ENCODE measurements at places on chromosomes 2 and 18.

- no peak for DNase-seq
These were observed 370.5 kb downstream of the EIPR1 start for GRCh38 chr2:3007135-3007534.

DNA sequence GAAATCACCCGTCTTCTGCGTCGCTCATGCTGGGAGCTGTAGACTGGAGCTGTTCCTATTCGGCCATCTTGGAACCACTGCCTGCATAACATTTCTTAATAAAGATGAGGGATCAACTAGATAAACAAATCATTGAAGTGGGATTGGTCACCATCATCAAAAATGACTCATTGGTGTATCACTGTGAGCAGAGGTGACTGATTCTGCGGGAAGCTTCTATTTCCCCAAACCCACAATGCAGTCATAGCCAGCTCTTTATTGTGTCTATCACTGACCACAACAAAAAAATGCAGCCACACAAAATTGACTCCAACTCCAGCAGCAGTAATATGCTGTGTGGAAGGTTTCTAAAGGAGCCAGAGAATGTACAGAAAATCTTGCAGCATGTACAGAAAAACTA, 630.7 kb upstream of the HS6ST1 start:
- no peak for DNase-seq

GRCh38 chr2:239600001-239600593, 199.3 kb upstream of the HDAC4 start:
- no peak for DNase-seq

DNA sequence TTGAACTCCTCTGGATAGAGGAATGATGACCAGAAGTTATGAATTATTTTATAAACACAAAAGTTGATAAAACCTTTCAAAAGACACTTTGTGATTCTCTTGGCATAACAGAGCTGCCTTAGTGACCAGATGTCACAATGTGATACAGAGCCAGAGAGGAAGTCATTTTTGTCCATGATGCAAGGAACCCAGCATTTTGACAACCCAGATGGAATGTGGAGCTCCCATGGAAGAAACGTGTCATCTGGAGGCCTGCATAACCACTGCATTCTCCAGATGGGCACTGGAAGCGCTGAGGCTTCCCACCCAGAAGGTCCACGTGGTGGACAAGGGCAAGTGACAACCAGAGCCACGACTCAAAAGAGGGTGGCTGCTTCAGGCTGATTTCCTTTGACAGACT, 30.1 kb downstream of the HRH4 start:
- DNase-seq, result no peak

- no peak for DNase-seq
These were observed 76.2 kb downstream of the NRP2 start for GRCh38 chr2:205758500-205758899.

- DNase-seq, result no peak
These were observed 27.3 kb downstream of the RPL37A start for GRCh38 chr2:216525972-216526371.

- no peak for DNase-seq
These were observed 578.7 kb upstream of the ID2 start for GRCh38 chr2:8103085-8103708.

GRCh38 chr2:46690825-46691224, 211.5 kb downstream of the TMEM247 start:
- DNase-seq, result no peak

DNA sequence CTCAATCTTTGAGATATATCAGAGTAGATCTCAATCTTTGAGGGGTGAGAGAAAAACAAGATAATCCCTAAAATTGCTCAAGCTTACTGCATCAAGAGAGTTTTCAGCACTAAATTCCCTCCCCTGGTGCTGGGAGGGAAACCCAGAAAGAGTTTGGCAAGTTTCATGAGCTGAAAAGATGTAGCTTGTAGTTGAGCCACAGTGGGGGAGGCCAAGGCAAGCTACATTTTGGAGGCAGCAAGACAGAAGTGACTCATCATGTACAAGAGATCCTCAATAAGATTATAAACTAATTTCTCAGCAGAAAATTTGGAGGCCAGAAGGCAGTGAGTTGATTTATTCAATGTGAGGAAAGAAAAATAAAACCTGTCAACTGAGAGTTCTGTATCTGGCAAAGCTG, 308.2 kb downstream of the PIEZO2 start:
- DNase-seq, result no peak

DNA sequence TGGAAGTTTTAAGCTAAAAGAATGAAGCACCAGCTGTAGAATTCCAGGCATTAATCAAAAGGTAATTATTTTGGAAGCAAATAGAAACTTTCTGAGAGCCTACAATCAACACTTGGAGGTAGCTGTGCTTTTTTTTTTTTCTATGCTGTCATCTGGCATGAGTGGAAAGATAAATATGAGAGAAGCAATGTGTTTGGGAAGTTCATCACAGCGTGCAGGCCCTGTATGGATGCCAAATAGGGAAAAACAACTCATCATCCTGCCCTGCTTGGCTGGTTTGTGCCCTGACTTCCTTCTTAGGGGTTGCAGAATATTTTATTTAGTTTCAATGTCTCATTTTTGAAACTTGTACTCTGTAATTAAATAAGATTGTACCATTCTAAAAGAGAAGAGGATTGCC, 437.4 kb downstream of the PIK3C3 start:
- no peak for DNase-seq

DNA sequence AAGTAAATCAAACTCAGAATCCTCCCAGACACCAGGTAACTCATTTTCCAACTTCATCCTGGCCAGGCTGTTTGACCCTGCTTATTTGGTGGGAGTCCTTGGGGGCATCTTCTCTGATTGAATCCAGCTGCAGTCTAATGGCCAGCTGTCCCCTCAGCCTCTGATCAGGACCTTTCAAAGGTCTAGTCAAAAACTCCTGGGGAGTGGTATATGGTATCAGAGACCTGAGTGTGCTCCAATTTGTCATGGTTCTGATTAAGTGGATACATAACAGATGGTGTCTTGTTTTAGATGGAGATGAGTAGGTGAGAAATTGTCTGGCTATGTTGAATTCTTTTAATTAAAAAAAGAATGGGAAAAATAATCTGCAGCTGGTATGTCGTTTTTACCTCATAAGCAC, 842.6 kb upstream of the ACVR2A start:
- DNase-seq, result no peak

GRCh38 chr18:22678486-22678885, 254.6 kb upstream of the RBBP8 start:
- no peak for DNase-seq

GRCh38 chr2:237616734-237617586, 10.4 kb upstream of the LRRFIP1 start:
- DNase-seq, result no peak

- DNase-seq, result no peak
These were observed 142.1 kb downstream of the CDCA7 start for GRCh38 chr2:173496746-173497145.

- DNase-seq, result no peak
These were observed 346.1 kb upstream of the ID2 start for GRCh38 chr2:8335801-8336200.
